NCI-H1694 (cell line): ENCODE measurements at places on chromosomes 11 and 22.
A peak's percentile ranks its signal among the peaks of the same experiment; 100 is the strongest.

DNA sequence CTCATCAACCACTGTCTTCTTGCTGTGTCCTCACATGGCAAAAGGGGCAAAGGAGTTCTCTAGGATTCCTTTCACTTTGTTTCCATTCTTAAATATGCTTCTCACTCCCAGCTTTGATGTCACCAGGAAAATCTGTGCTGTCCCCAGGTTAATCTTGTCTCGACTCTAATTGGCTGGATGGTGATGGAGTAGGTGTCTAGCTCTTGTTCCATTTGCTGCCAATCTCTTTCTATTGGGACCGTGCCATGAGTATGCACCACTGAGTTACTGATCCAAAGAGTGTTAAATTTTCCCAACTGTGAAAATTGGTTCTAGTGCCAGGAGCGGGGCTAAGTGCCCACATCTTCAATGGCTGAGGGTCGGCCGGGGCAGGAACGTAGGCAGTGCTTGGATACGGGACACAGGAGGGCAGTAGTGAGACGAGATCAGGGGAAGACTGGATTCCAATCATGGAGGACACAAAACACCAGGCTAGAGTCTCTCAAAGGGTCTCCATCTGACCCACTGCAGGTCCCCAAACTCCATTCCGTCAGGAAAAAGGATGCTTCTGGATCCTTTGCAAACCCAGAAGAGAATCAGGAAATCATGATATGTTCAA lies 47.7 kb upstream of the CSNK2A3 start:
- no peak for DNase-seq

DNA sequence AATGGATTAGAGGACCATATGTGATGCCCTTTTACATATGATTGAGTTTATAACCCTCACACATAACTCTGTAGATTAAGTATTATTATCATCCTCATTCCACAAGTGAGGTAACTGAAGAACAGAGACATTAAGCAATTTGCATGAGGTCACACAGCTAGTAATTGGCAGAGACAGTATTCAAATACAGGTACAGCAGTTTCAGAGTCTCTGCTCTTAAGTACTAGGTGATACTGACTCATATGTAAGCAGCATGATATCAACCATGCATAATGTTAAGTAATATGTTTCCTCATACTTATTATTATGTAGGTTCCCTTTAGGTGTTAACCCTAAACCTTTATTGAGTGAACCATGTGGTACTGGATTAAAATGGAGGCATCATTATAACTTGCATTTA lies 1562.4 kb upstream of the RAG2 start:
- no peak for DNase-seq

DNA sequence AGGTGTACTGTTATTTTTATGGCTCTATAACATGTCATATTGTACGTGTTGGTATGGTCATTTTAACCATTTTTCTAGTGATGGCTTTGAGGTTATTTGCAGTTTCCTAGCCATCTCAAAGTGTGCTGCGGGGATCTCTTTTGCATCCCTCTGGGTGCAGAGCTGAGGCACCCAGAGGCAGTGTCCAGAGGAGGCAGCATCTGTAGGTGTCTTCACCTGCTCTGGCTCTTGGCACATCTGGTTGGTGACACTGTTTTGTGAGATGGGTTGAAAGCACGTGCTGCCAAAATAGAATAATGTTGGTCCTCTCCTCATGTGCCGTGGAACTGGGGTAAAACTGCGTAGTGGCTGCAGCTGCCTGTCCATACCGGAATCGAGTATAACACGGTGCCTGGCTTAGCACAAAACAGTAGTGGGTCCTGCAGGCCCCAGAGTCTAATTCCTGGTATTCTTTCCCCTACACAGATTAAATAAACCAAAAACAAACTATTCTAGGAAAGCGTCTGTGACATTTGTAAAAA lies 12.9 kb downstream of the NEAT1 start:
- DNase-seq = no peak

DNA sequence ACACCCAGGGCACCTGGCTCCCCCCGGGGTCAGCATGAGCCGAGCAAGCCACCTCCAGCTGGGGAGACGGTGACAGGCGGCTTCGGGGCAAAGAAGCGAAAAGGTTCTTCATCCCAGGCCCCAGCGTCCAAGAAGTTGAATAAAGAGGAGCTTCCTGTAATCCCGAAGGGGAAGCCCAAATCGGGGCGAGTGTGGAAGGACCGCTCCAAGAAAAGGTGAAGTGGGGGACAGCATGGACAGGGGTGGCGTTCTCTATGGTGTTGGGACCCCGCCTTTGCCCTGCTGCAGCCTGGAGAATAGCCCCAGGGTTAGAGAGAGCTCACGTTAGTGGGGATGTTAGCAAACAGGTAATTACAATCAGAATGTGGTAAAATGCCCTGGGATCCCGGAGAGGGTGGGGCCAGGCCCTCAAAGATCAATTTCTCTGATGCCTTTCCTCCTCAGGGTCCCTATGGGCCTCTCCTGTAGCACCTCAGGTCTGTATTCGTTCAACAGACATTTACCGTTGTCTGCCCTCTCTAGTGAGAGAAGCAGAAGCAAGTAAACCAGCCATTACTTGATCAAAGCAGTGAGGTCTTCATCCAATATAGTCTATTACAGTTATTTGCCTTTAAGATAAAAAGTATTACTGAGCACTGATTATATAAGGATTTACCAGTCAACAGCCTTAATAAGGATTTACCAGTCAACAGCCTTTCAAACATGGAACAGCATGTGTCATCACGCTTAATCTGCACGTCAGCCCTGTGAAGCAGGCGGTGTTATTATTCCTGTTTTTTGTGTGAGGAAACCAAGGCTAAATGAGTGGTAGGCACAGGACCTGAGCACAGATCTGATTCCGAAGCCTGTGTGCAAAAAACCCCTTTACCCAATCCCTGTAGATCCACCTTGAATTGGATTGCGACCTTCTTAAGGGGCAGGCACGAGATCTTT lies 1.0 kb downstream of the CCDC86 start:
- no peak for DNase-seq

DNA sequence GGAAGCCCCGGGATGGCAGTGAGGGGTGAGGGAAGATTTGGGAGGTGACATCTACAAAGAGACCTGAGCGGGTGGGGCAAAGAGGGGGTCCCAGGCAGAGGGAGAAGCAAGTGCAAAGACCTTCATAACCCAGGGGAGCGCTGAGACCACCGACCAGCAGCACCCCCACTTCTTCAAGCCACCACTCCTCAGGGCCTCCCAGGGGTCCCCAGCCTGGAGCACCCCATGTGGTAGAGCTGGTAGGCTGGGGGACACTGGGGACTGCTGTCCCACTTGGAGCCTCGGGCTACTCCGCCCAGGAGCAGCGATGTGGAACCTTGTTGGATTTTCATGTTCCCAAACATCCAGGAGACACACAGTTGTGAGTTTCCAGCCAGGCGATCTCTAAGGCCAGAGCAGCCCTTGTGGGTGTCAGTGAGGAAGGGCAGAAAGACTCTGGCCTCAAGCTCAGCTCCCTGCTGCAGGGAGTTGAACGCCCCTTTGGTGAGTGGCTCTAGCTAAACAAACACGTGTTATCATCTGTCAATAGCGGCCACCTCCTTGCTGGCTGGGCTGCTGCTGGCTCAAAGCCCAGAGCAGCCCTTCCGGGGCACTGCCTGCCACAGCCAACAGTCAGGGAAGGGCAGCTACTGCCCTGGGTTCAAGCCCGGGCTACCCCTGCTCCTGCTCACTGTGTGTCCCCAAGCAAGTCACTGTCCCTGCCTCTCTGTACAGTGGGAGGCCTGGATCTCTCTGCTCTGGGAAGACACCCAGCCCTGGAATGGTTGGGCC lies 25.7 kb upstream of the CHKA start:
- no peak for DNase-seq

DNA sequence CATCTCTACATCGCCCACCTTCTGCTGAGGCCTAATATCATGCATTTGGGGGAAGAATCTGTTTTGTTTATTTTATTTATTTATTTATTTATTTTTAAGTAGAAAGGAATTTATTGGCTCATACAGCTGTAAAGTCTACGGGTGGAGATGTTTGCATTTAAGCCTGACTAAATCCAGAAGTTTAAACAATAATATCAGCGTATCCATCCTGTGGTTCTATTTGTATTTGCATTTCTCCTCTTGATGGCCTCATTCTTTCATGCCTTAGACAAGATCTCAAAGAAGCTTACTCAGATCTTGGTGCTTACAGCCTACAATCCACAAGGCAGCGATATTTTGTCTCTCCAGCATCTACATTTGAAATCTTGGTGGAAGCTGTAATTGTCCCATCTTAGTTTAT lies 67.1 kb upstream of the CARD18 start:
- DNase-seq = no peak

DNA sequence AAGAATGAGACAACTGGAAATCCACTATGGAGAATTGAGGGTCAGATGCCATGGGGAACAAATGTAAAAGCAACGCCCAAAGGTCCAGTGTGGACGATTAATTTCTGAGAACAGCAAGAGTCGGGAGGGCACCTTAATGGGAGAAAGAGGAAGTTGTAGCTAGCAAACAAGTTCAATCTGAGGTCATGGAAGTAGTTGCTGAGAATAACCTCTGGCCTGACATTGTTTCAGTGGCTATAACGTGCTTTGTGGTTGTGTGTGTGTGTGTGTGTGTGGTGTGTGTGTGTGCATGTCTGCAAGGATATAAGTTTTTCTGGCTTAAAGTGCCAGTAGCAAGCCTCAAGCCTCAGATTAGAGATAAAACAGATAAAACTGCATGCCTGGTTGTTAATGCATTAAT lies 1630.1 kb upstream of the TENM4 start:
- no peak for DNase-seq

DNA sequence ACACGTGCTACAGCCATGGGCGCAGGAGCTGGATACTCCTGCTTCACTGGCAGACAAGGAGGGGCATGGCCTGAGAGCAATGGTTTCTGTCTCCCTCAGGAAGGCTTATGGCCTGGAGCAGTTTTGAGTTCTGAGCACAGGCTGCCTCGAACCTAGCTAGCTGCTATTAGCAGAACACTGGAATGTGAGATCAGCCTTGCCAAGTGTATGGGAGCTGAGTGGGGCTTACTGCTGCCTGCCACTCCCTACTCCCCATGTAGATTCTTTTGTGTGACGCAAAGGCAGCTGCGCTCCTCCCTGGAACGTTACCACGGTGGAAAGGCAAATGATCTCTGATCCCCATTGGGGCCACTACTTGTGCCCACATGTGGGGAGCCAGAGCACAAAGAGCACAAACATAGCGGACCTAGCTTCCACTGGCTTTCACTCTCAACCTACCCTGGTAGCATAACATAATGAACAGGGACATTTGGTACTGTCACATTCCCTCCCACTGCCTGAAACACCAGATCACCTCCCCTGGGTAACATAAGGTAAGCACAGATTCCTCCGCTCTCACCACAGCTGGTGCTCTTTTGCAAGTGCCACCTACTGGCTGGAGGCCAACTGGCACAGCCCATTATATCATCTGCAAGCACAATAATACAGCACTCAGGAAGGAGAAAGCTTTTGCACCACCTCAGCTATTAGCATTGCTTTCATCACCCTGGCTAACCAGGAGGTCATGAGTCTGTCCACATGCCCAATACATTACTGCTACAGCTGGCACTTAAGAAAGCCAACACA lies 84.6 kb upstream of the GUCY1A2 start:
- DNase-seq = peak; percentile 10

DNA sequence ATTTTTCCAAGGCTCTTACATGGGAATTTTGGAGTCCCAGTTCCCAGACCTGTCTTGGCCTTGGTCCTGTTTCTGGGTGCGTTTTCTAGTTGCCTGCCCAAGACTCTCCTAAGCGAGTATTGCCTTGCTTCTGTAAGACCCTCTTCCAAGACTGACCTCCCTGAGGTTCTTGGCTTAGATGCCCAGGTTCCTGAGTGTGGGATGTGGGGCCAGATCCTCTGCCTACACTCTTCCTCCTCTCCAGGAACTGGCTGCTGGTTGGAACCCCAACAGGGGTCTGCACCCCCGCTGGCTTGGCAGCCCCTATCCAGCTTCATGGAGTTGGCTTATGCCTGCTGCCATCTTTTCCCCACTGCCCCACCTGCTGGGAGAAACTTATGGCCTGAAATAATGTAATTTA lies 429.5 kb downstream of the TENM4 start:
- DNase-seq = no peak

DNA sequence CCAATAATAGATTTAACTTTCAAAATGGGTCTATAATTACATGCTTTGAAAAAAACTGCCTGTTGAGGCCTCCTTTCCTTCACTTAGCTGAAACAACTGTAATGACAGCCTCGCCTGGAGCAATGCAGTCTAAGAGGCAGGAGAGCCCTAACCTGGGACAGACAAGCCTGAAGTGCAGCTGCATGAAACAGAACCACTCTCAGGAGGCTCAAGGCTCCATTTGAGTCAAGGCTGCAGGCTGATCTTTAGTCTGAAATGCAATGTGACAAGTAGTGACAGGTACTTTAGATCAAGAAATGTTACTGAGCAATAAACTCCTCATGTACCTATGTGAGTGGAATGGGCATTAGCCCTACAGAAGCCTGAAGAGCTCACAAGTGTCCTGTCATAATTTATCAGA lies 414.0 kb upstream of the LUZP2 start:
- no peak for DNase-seq

GRCh38 chr11:12094872-12095800 lies 15.3 kb upstream of the MICAL2 start:
- DNase-seq = no peak

DNA sequence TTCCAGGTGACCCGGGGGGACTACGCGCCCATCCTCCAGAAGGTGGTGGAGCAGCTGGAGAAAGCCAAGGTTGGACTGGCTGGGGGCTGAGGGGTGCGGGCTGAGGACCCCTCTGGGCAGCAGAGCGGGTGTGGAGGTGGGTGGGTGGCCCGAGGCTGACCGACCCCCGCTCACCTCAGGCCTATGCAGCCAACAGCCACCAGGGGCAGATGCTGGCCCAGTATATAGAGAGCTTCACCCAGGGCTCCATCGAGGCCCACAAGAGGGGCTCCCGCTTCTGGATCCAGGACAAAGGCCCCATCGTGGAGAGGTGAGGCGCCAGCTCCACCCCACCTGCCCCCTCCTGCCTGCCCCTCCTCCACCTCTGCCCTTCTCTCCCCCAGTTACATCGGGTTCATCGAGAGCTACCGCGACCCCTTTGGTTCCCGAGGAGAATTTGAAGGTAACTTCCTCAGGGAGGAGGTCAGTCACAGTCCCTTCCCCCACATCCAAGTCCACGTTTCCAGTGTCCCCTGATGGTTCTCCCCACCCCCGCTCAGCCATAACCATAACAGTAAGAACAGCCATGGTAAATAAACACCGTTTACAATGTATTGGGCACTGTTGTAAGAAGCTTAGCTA lies 11.2 kb downstream of the DPP3 start:
- DNase-seq = no peak

DNA sequence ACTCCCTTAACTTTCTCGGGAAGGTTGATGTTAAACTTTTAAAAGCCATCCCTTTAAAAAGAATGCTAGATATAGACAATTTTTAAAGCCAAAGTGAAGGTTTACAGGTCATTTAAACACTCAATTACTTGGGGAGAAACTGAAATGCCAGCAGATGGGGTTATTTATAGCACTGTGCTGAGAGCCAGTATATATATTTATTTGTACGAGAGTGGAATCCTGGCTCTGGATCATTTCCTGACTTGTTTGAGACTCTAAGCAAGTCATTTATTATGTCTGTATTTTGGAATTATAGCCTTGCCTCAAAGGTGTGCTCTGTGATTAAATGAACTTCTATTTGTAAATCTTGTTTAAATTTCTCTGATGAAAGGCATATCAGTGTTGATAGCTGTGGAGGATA lies 6.8 kb upstream of the ZBED5 start:
- DNase-seq = no peak

- DNase-seq = no peak
Observed at GRCh38 chr11:33411751-33412150, 154.6 kb downstream of the HIPK3 start.
